Stimulated activated CD8-positive, alpha-beta memory T cell treated with anti-CD3 and anti-CD28 coated beads, Interleukin-7, amount 100 ng/mL, for 24 hours (primary cell): ENCODE measurements at places on chromosomes 3 and 15.

DNA sequence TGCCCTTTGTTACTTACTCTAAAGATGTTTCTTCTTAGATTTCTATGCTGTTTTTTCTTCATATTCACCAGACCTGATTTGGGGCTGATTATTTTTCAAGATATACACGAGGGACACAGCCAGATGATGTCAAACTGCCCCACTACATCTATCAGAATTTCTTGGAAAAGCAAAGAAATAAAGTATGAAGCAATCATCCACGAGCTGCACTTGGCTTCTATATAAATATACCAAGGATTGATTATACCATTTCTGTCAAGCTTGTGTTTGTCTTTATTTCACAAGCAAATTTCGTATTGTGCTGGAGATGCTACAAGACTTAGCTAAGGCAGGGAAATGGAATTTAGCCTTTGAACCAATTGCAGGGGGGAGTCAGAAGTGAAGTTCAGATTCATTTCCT lies 715.1 kb upstream of the NR2F2 start:
- no peak for DNase-seq

GRCh38 chr3:105238367-105238766 lies 128.3 kb upstream of the ALCAM start:
- no peak for DNase-seq

- no peak for DNase-seq
Observed at GRCh38 chr15:59170295-59171066, 36.2 kb upstream of the LDHAL6B start.

DNA sequence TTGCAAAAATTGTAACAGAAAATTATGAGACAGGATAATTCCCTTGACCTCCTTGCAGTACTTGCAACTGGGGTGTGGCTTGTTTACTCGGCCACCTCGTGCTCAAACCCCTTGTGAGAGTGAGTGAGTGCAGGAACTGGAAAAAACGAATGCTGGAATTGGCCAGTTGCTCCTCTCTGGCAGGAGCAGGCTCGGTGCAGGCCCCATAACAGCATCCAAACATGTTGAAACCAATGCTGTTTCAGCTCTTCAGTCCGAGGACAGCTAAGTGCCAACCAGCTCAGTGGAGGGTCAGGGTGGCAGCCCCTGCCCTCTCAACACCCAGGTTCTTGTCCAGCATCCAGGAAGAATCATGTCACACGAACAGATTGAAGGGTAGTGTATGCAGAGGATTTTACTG lies 36.9 kb downstream of the METTL6 start:
- no peak for DNase-seq

GRCh38 chr15:29638781-29639180 lies 183.5 kb downstream of the TJP1 start:
- DNase-seq: no peak

DNA sequence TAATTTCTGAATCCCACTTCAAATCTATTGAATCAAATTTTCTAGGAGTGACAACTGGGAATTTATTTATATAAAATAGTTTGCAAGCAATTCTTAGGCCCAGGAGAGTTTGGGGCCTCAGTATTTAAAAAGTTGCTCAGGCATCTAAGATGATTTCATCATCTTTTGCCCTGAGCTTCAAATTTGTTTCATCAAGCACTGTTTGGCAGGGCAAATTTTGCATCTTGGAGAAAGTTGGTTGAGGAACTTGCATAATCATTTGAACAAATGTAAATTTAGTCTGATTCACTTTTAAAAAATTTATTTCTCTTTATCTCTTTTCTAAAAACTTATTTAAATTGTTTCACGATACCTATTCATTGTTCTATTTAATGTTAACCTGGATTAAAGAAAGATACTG lies 702.8 kb downstream of the SI start:
- DNase-seq: no peak

GRCh38 chr15:98764291-98764690 lies 116.0 kb downstream of the IGF1R start:
- no peak for DNase-seq
